ENCODE measurements at places on chromosomes 4 and X. TPM values are rescaled to one million over a fixed set of nuclear protein-coding genes. Genes with fewer than 3 reads are reported as not detected.

- no peak for DNase-seq
Observed at GRCh38 chrX:1330605-1331004, 6.0 kb upstream of the IL3RA start.

DNA sequence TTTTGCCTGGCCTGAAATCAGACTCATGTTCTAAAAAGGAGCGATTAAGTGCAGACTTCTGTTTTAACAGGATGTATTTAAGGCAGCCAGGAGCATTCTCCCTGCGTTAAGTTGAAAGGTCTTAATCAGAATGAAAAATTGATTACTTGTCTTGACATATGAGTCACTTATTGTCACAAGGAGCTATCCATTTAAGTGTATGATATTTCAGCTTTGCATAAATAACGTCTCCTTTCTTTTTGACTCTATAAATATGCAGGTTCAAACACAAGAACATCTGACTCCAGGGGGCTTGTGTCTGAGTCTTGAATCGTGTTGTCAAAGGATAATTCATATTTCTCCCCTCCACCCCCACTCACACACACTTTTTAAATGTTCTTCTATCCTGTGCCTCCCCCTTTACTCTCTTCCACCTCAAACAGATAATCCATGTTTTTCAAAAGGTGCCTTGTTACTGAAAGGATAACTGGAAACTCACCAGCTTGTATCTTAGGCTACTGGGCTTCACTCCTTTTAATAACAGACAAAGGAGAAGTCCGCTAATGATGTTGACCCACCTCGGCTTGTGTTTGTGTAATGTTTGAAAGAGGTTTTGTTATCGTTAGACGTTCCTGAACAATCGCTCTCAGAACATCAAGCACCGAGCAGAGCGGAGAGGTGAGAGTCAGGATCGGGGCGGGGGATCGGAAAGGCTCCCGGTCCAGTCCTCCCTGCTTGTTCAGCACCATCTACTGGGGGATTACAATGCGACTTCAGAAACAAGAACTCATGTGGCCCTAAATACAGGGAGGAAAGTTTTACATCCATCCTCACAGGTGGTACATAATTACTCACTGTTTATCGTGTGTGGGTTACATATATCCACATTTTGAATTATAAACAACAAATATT is 107.5 kb upstream of the RPL34 start:
- peak; percentile 28 for DNase-seq

DNA sequence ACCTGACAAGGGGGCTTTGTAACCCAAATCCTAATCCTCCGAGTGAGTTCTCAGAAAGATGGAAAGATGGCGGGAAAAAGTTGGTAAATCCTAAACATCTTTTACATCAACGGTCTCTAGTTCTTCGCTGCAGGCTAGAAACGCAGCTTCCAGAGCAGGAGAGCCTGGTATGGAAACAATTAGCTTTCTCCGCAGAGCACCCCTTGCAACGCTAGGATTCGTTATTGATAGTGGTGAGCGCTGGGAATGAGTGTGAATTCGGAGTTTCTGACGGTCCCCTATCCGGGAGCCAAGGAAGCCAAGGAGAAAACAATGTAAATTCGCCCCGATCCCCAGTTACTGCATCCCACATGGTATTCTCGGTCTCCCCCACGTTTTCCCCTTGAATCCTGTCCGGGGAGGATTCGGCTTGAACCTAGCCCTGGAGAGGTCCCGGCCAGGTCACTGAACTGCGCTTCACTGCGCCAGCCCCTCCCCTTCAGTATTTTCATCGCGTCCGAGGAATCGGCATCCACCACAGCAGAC is 4.7 kb upstream of the NEUROG2 start:
- no peak for DNase-seq

GRCh38 chr4:2399216-2399615 is 19.2 kb downstream of the ZFYVE28 start:
- no peak for DNase-seq

GRCh38 chrX:34585561-34585960 is 71.5 kb downstream of the TMEM47 start:
- no peak for DNase-seq

DNA sequence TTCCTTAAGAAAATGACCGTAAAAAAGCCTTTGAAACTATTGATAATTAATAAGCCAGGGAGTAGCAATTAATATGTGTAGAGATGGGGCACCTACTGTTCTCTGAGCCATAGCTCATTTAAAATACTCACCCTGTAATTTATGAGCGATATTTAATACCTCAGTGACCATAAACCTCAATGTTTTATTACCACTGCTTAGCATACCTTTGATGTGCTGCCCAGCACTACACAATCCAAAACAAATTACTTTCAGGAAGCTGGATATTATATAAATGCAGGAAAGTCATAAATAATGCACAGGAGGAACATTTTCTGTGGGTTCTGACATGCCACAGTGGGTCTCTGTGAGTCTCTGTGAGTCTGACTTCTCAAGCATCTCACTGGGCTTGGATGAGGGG is 166.1 kb upstream of the RPL34 start:
- DNase-seq: no peak

DNA sequence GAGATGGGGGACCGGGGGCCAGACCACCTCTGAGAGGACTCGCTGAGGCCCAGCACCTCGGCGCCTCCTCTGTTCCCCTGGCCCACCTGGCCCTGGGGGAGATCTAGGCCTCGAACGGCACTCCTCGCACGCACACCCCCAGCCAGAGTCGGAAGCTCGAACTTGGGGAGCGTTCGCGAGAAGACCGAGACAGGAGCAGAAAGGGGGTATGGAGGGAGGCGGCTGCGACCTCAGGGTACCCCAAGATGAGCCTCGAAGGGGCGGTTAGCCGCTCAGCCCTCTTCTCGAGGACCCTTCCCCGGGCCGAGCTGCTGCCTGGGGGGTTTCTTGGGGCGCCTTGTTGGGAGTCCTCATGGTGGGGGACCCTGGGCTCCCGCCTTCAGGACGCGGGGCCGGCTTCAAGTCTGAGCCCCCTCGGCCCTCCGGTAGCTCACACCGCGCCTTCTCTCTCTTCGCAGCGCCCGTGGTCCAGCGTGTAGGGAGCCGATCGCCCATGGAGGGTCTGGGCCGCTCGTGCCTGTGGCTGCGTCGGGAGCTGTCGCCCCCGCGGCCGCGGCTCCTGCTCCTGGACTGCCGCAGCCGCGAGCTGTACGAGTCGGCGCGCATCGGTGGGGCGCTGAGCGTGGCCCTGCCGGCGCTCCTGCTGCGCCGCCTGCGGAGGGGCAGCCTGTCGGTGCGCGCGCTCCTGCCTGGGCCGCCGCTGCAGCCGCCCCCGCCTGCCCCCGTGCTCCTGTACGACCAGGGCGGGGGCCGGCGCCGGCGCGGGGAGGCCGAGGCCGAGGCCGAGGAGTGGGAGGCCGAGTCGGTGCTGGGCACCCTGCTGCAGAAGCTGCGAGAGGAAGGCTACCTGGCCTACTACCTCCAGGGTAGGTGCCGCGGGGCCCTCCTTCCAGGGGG is 706 bp downstream of the DUSP9 start:
- no peak for DNase-seq

DNA sequence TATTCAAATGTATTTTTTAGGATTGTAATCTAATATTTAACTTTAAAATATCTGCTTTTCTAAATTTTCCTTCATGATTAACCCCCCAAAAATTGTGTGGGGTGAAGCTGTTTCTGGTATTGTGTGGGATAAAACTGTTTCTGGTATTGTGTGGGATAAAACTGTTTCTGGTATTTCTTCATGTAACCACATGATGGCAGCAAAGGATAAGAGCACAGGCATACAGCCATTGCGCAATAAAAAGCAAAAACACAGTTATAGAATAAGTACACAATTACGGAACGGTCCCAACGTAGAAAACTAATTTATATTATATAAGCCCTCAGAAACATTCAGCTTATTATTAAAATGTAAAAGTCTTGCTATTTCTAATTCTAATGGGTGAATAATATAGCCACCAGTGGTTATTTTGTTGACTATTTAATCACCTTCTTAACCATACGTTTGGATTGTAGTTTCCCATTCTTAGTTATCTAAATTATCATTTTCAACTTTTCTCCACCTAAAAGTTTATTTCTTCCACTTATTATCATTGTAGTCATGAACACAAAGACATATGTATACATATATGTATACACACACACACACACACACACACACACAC is 333.9 kb upstream of the FSTL5 start:
- peak; percentile 7 for DNase-seq

The GLRA2 gene
- total RNA-seq: 1.6 TPM

The JAKMIP1 gene
- 0.58 TPM for total RNA-seq

- DNase-seq: no peak
Observed at GRCh38 chrX:132592880-132593279, 104.0 kb upstream of the MBNL3 start.

The ANTXR2 gene
- total RNA-seq: 149 TPM

The P2RY8 gene
- 0.26 TPM for total RNA-seq

DNA sequence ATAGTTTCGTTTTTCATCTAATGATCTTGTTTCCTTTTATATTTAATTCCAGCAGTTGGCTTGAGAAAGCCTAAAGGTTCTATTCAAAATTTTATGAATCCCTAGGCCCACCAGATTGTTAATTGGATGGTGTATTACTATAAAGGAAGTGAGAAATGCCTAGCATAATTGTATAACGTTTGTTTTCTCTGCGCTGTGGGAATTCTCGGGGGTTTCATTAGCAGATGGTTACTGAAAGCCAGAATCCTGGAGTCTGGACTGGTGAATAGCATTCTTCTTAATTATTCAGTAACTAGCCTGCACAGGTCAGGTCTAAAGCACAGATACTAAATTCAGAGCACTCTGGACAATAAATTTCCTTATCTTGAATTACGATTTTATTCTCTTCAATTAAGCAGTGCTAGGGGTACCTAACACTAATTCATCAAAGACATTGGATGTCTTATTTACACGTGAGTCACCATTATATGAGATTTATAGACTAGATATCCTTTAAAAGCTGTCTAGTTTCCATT is 459.4 kb downstream of the DTHD1 start:
- no peak for DNase-seq

The USP17L22 gene
- not detected for total RNA-seq

The MRFAP1 gene
- 81.2 TPM for total RNA-seq

DNA sequence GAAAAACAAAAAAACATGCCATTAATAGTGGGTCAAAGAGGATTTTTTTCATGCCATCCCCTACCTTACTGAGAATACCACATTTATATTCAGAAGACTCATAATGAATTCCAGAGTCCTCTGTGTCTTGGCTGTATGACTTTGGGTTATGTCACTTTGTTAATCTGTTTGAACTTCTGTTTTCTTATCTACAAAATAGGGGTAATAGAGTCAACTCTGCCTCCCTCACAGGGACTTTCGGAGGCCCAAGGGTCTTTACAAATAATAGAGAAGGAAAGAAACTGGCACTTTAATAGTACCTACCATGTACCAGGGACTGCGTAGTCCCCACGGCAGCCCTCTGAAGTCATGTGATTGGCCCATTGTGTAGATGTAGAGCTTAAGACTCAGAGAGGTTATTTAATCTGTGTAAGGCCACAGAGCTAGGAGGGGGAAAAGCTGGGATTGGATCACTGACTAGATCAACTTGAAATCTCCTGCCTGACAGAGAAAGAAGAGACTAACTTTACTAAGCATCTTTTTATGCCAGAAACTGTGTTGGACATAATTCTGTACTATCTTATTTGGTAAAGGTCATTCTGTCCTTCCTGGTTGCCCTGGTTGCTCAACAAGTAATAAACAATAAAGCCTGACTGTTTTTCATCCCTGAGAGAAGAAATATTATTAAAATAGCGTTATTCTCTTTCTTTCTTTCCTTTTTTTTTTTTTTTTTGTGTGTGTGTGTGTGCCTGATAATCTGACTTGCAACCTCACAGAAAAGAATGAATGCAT is 59.6 kb downstream of the NFKB1 start:
- DNase-seq: no peak

DNA sequence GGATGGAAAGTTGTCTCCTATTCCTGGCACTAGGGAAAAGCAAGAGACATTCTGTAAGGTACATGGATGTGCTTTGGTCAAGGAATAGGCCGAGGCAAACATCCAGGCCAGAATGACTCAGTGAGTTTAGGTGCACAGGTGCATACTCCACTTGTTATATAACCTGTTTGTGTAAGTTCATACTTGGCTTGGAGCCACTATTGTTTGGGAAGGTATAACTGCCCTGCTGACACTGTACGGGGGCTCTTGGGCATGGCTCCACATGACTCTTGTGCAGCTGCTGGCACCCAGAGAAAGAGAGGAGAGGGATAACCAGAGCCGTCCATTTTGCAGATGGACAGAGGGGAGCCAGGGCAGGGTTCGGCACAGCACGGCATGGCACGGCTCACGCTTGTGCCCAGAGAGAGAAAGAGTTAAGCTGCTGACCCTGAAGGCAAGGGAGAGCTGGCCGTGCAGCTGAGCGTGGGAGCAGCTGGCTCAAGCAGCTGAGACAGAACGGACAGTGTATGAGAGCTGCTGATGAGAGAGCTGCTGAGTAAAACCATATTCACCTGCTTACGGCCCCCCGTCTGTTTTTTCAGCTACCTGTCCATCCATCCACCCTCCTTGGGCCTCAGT is 98.0 kb downstream of the SLC2A9 start:
- DNase-seq: no peak

DNA sequence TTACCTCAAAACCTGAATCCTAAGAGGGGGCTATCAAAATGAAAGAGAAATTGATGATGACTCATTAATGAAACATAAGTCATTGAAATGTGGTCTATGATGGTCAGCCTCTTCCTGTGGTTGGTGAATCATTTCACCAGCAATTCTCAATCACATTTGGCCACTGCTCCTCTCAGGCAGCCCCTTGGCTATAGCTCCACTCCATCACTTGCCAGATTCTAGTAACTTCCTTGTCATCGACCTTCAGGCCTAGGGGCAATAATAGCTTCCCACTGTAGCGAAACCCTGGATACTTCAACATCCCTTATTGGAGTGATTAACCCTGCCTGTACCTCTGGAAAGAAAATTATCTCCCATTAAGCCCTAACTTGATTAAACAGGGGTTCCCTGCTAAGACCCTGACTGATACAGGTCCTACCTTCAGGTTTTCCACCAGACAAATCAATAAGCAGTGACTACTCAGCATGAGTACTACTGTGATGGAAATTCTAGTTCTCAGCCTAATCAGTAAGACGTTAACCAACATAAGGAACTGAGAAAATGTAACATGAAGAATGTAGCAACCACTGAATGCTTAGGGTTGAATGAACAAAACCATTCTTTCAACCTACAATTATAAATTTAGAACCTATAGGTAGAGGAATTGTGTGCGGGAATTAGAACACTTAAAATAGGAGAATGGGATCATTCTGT is 30.4 kb downstream of the ADH7 start:
- no peak for DNase-seq

- peak; percentile 8 for DNase-seq
Observed at GRCh38 chr4:137125011-137125410, 407.3 kb downstream of the PCDH18 start.

The MAGEB17 gene
- total RNA-seq: not detected

GRCh38 chrX:13791145-13791544 is 25.7 kb downstream of the GPM6B start:
- no peak for DNase-seq

DNA sequence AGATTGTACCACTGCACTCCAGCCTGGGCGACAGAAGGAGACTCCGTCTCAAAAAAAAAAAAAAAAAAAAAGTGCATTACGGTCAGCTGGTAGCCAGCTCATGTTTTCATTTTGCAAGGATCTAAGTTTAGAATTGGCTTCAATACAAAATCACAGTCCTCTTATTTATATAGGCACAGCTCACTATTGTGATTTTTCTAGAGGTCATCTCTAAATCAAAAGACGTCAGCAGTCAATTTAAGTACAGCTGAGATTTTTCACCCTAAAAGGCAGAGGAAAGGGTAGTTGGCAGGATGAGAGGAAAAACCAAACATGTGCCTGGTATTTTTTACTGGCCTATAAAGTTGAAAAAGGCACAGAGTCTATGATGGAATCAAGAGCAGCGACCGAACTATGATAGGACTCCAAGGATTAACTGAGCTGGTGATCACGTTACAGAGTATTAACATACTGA is 30.8 kb downstream of the ASB5 start:
- DNase-seq: no peak
